ENCODE measurements at places on chromosomes 3 and 15.

DNA sequence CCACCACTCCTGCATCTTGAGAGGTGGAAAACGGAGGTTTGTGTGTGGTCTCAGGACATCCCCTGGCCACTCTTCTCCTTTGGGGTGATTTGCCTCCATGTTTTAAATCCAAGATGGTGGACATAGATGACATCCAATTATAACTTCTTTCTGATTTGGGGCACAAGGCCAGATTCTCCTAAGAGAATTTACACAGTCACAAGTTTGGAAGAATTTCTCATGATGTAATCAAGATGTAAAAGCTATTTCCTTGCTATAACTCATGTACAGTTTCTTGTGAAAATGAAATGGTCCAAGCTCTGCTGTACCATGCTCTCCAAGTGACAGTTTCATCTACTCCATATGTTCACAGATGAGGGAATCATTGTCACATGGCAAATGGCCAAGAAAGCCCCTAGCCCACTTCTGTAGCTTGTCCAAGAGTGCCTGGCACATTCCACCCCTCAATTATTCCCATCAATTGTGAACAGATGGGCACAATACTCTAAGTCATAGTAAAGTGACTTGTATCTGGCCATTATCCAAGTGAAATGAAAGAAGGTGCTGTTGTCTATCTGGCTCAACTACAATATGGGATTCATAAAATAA, 134.6 kb upstream of the ROPN1 start:
- no peak for DNase-seq

DNA sequence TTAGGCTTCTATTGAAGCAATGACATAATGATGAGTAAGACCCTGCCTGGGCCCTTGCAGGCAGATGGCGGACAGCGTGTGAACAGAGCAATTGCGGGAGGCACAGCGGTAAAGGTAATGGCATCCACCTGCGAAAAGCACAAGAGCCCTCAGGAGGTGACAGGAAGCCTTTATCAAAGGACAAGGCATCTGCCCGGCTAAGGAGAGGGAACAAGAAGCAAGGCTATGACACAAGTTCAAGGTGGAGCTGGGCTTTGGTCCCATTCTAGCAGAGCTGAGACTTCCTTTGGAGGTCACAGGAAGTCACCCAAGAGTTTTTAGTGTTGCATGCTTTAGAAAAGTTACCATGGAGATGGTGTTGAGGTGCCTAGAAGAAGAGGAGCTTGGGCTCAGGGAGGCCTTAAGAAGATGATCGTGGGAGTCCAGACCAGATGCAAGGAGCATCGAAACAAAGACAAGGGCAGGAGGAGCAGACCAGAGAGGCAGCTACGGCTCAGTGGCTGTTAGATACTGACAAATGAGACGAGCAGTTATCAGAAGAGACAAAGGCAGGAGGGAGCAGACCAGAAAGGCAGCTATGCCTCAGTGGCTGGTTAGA, 34.5 kb downstream of the OSBPL10 start:
- DNase-seq: no peak

- DNase-seq: no peak
Measured at GRCh38 chr3:84023842-84024241, 934.9 kb upstream of the CADM2 start.

- no peak for DNase-seq
Measured at GRCh38 chr3:4819746-4820145, 159.5 kb upstream of the BHLHE40 start.

DNA sequence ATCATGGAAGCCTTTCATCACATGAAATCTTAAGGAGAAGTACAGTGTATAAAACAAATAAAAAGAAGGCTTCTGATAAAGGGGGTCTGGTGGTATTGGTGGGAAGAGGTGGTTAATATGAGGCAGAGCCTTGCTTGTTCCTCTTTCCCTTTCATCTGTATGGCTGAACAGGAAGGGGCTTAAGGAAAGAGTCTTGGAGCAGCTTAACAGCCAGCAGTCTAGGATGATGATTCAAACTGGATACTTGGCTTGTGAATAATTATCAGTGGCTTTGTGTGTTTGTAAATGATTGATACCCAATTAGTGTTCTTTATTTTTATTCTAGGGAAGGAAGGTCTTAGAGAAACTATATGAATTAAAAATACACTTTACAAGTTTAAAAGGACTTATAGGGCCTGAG, 29.1 kb upstream of the TCAIM start:
- no peak for DNase-seq

DNA sequence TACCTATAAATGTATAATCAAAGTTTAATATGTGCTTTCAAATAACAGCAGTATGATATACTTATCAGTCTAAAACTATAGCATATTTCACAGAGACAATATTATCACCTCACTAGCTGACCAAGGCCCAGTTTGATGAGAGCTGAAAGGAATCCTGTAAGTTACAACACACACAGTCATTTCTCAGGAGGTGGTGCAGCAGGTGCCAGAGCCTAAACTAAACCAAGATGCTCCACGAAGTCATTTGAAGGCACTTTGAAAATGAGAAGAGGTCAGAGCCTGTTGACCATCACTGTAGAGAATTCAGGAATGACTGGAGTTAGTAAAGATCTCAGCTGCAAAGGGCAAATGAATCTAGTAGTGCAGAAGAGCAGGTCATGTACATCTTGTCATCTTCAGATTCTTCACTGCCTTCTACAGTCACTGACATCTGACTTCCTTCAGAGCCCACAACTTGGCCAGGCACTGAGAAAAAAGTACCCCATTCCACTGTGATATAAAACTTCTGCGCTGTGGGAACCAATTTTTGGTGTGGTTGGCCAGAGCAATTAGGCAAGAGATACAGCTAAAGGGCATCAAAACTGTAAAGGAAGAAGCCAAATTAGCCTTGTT, 7.9 kb downstream of the GBE1 start:
- no peak for DNase-seq

DNA sequence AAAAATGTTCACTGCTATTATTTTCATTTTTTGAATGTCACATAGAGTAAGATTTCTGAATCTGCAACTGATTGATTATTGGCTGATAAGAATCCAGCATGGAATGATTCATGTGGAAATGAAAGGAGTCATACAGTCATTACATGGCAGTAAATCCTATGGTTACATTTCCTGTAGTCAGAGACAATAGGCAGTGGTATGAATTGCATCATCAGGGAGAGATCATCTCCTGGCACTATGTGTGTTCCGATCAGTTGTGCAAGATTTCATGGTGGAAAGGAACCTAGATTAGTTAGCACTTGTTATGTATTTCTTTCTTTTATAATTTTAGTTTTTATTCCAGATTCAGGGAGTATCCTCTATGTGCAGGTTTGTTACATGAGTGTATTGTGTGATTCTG, 38.8 kb downstream of the SLC12A1 start:
- DNase-seq: no peak

- DNase-seq: no peak
Measured at GRCh38 chr3:107098864-107099263, 278.4 kb upstream of the CCDC54 start.

DNA sequence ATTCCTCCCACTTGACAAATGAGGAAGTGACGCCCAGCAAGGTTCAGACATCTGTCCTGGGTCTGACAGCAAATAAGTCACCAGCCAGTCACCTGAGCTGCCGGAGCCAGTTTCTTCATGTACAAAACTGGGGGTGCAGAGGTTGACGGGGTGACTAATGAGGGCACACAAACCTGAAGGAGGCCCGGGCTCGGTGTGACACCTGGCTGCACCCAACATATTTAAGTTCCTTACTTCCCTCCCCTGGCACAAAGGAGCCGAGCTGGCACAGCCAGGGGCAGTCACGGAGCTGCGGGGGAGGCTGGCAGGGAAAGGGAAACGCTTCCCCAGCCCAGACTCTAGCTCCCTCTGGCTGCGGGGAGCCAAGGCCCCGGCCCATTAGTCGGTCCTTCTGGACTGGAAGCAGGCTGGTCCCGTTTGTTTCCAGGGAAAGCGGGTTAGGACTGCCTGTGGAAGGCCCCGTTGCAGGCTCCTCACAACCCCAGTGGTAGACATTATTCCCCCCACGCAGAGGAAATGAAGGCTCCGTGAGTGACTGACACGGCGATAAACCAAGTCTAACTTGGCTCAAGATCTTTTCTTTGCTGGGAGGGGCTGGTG, 2.3 kb downstream of the FBXL22 start:
- DNase-seq: no peak

DNA sequence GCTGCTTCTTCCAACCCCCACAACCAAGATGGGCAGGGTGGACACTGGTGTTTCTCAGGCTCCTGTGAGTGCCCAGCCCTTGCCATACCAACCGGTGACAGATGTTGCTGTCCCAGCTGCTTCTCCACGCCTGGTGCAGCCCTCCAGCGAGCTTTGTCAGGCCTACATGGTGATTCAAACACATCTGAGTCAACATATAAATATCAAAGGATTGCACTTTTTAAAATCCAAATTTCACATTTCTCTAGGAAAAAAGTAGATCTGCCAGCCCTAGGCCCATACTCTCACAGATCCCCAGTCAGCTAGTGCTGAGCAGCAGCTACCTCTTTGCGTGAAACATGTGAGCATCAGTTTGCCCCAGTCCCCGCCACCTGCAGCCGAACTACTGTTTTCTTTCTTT, 52.7 kb downstream of the RPN1 start:
- DNase-seq: no peak

DNA sequence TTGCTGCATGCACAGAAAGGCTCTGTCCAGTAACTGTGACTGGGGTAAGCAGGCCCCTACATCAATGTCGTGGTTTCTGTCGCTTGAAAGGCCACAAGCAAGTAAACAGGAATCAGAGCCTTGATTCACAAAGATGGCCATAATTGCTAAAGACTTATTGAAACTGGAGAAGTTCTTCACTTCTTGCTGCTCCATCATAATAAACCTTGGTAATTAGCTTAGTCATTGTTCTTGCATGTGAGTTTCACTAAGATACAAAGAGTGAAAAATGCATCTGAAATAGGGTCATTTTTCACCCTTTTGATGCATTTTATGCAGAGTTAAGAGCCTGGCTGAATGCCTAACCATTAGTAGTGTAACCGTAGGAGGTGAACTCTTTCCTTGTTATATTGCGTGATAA, 3.2 kb downstream of the SEMA6D start:
- no peak for DNase-seq

Measured in GM12892 (cell line).